ENCODE measurements at places on chromosomes 2 and 18.

- no peak for DNase-seq
Observed at GRCh38 chr2:209422191-209422754, 1.6 kb upstream of the MAP2 start.

GRCh38 chr2:43572244-43572643 is 23.6 kb downstream of the THADA start:
- no peak for DNase-seq

GRCh38 chr2:215418064-215418963 is 17.6 kb downstream of the FN1 start:
- DNase-seq: no peak

DNA sequence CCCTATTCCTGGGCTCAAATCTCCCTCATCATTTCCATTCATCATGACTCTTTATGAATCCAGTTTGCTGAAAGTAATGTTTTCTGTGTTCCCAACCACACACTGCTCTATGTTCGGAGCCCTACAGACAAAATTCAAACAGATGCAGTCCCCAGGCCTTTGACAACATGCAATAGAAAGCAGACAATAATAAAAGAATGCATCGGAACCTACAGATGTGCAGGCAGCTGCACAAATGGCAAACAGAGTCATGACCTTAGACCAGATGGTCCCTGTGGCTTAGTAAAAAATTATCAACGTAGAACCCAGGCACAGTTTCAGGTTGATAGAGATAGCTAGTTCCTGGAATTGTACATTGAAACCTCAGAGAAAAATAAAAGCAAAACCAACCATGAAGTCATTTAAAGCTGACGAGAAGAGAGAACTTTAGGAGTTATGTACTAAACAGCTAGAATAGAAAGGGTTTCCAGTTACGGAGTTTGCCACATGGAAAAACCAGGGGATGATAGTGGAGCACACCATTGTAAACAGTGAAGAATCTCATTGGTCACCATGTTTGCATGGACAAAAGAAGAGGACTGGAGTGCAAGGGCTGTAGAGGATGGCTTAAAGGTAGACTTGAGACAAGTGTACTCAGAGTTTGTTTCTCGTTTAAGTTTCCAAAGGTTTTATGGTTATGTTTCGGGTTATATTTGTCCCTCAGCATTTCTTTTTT is 23.2 kb upstream of the ACVR1 start:
- DNase-seq: no peak
